Caco-2 (cell line): ENCODE measurements at places on chromosomes 1 and 21. TPM values are rescaled to one million over a fixed set of nuclear protein-coding genes. Genes with fewer than 3 reads are reported as not detected.
A peak's percentile ranks its signal among the peaks of the same experiment; 100 is the strongest.

GRCh38 chr21:26019236-26019635, 151.3 kb downstream of the APP start:
- H3K4me3 ChIP-seq = no peak overlapping the region
- DNase-seq = no peak
- no peaks in the 10 kb centered on the region for H3K27me3 ChIP-seq
- no peaks in the 10 kb centered on the region for H3K4me1 ChIP-seq

- no peaks in the 10 kb centered on the region for H3K4me1 ChIP-seq
- DNase-seq = no peak
- no peaks in the 10 kb centered on the region for H3K27me3 ChIP-seq
- no peaks in the 10 kb centered on the region for H3K36me3 ChIP-seq
Measured at GRCh38 chr1:212920896-212921295, 29.4 kb upstream of the VASH2 start.

DNA sequence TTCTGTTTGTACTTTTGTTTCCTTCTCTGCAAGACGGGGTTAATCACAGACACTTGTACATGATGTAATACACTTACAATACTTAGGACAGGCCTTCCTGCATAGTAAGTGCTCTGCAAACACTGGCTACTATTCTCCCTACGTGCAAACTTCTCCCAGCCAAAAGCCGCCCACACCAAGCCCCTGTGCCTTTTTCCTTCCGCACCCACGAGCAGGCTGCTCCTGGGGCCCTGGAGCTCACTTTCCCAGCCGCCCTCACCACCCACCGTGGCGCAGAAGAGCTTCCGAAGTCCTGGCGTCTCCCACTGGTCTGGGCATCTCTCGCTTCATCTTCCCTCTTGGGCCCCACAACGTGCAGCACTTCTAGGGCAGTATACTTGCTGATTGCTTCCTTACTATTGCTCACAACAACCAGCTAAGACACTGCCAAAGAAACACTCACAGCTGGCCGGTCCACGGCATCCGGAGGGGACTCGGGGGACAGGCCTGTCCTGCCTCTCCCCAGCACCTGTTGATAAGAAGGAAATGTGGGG, 22.5 kb upstream of the GPR157 start:
- H3K27me3 ChIP-seq = no peaks in the 10 kb centered on the region
- no peak overlapping the region for H3K4me3 ChIP-seq
- H3K4me1 ChIP-seq = no peaks in the 10 kb centered on the region
- no peak for DNase-seq
- H3K36me3 ChIP-seq = no peaks in the 10 kb centered on the region

- no peaks in the 10 kb centered on the region for H3K36me3 ChIP-seq
- H3K4me1 ChIP-seq = peaks cover 18% of the 10 kb centered on the region
- H3K27ac ChIP-seq = peak overlapping the region; percentile 31
Measured at GRCh38 chr1:203320591-203321272, 15.4 kb downstream of the BTG2 start.

DNA sequence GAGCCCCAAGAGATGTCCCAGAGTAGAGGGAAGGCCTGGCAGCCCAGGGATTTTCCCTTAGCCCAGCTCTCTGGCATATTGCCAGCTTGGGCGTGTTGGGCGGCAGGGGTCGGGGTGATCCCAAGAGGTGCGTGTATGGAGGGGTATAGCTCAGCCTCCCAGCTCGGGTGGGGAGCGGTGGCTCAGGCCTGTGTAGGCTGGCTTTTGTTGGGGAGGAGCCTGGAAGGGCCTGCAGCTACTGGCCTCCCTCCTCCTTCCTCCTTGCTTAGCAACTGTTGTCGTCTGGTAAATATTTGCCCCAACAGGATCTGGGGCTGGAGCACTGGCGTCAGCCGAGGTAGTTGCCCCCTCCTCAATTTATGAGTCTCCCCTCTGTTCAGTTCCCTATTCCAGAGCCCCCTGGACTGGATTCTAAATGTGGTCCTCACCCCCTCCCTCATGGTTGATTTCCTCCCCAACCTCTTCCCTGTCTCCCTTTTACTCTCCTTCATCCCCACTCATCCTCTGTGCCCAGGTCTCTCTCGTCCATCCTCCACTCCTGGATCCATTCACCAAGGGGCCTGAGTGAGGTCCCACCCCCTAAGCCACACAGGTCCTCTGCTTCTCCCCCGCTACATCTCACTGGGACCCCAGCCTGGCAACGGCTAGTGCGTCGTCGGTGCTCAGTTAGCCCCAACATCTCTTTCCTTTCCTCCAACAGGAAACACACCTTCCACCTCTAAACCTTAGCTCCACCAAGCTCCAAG, 10.3 kb upstream of the LMNA start:
- H3K27me3 ChIP-seq = no peaks in the 10 kb centered on the region
- H3K27ac ChIP-seq = peak overlapping the region; percentile 86
- H3K4me1 ChIP-seq = peaks cover 42% of the 10 kb centered on the region
- H3K36me3 ChIP-seq = no peaks in the 10 kb centered on the region
- DNase-seq = no peak

The C8A gene
- not detected in 2 replicates for total RNA-seq
